Endodermal cell (in vitro differentiated cells): ENCODE measurements at places on chromosomes 1 and 21. TPM values are rescaled to one million over a fixed set of nuclear protein-coding genes. Genes with fewer than 3 reads are reported as not detected.

- DNase-seq: peak; percentile 85
- H3K4me1 ChIP-seq: no peaks in the 10 kb centered on the region
- no peaks in the 10 kb centered on the region for H3K27me3 ChIP-seq
- H3K4me3 ChIP-seq: no peak overlapping the region
- H3K36me3 ChIP-seq: no peaks in the 10 kb centered on the region
These were observed 98.1 kb downstream of the ADSS2 start for GRCh38 chr1:244353551-244354091.

CHIT1 gene
- not detected in 2 replicates for total RNA-seq

UBL4B gene
- total RNA-seq: not detected in 3 replicates

ACAP3 gene
- 30.8 and 36.8 TPM in 2 replicates for total RNA-seq

ANKRD35 gene
- 0.88 and 1.2 TPM in 2 replicates for total RNA-seq

- DNase-seq: peak; percentile 34
- no peak overlapping the region for H3K27ac ChIP-seq
- no peak overlapping the region for H3K4me3 ChIP-seq
- H3K27me3 ChIP-seq: no peaks in the 10 kb centered on the region
- H3K4me1 ChIP-seq: peaks cover 4% of the 10 kb centered on the region
These were observed 63.1 kb downstream of the PTPRU start for GRCh38 chr1:29299446-29299845.

GPR3 gene
- total RNA-seq: 3.5 and 4.8 TPM in 2 replicates

CSMD2 gene
- total RNA-seq: 2.1 and 2.8 TPM in 2 replicates

FCGR3A gene
- total RNA-seq: not detected in 3 replicates

TAL1 gene
- total RNA-seq: 0.07 TPM in 1 of 3 replicates, not detected in the others

- H3K27ac ChIP-seq: no peak overlapping the region
- H3K36me3 ChIP-seq: no peaks in the 10 kb centered on the region
- H3K4me1 ChIP-seq: no peaks in the 10 kb centered on the region
- no peaks in the 10 kb centered on the region for H3K27me3 ChIP-seq
These were observed 30.6 kb downstream of the PRKAA2 start for GRCh38 chr1:56675763-56676162.

DNA sequence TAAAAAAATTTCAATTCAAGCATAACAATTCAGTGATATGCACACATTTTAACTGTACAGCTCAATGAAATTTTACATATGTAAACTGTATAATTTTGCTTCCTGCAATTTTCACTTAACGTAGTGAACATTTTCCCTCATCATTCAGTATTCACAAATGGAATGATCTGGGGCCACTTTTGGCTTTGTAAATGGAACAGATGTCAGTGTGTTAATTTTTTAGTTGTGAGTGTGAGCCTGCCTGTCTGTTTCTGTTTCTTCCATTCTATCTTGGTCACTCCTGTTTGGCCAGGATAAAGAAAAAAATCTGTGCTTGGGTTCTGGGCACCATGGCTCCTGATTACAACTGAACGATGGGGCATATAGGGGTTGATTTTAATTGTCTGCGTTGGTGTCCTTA lies 20.5 kb upstream of the ST3GAL3 start:
- no peaks in the 10 kb centered on the region for H3K4me1 ChIP-seq
- H3K4me3 ChIP-seq: no peak overlapping the region
- DNase-seq: no peak
- no peak overlapping the region for H3K27ac ChIP-seq

DNA sequence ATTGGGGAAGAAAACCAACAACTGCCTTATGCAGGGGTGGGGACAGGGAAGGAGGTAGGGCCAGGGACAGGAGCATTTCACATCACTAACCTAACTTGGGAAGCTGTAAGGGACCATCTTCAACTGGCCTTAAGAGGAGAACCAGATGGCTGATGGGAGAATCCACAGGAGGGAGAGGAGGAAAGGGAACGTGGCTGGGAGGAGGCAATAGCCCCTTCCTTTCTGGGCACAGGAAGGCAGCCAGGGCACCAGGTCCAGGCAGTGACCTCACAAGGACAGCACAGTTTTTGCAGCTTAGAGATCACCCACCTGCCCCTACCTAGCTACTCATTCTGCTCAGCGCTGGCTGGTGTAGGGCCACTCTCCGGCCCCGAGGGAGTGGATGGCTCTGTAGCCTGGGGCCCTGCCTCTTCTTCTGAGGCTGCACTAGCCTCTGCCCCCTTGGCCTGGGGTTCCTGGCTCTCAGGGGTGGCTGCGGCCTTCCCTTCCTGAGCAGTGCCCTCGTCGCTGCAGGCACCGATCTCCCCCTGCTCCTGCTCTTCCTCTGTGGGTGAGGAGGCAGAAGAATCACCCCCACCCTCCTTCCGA lies 1.7 kb downstream of the MARCKSL1 start:
- peaks cover 55% of the 10 kb centered on the region for H3K36me3 ChIP-seq
- H3K4me1 ChIP-seq: no peaks in the 10 kb centered on the region
- peak overlapping the region; percentile 97 for H3K4me3 ChIP-seq
- peak overlapping the region; percentile 96 for H3K27ac ChIP-seq
- H3K27me3 ChIP-seq: peaks cover 9% of the 10 kb centered on the region

RBM11 gene
- total RNA-seq: 13.5 to 26.6 TPM (median 14.2 TPM) in 3 replicates

TEX38 gene
- total RNA-seq: 0.34 and 0.55 TPM in 2 replicates

DNA sequence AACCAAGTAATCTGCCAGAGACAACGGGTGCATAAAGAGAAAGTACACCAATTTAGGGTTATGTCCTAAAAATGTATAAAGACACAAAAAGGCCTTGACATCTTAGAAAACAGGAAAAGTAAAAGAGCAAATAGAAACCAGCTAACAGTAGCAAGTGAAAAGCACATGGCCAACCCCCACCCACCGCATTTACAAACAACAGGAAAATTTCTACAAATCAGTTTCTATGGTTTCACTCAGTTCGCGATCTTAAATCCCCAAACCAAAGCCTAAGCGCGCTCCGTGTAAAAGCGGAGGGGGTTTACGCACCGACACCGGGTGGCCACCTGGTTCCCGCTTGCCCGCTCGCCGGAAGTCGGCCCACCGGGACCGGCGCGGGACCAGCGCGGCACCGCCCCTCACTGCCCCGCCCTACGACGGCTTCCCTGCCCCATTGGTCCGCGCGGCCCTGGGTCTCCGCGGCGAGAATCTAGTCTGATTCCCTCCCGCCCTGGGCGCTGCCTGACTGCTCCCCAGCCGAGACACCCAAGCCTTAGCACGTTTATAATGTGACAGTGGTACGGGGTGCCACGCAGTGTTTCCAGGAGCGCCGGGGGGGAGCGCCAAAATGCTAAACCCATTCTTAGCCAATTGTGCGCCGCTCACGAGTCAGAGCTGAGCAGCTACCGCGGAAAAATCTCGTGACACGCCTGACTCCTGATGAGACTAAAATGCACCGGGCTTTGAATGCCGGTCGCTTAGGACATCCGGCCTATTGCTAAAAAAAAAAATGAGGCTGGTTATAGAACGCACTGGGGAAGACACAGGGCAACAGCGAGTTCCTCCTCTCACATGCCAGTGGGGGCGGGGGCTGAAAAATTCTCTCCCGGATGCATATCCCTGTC lies at the start of gene GART:
GART (minus strand) TSS at position 362 of the 884 bp plus-strand sequence. CDS start 2,802 bp downstream, outside the sequence.
- peak within 1 kb of the TSS; percentile 97 for H3K4me3 ChIP-seq
- no peaks in the 10 kb centered on the region for H3K4me1 ChIP-seq
- peak within 1 kb of the TSS; percentile 99 for H3K27ac ChIP-seq
- no peaks in the 10 kb centered on the region for H3K27me3 ChIP-seq

GRCh38 chr1:9473032-9473807 lies 66.0 kb upstream of the SLC25A33 start:
- H3K4me1 ChIP-seq: peaks cover 4% of the 10 kb centered on the region
- no peaks in the 10 kb centered on the region for H3K36me3 ChIP-seq
- DNase-seq: peak; percentile 87
- H3K27ac ChIP-seq: no peak overlapping the region

NOL9 gene
- total RNA-seq: 22.5 to 39.3 TPM (median 35.0 TPM) in 3 replicates

DNA sequence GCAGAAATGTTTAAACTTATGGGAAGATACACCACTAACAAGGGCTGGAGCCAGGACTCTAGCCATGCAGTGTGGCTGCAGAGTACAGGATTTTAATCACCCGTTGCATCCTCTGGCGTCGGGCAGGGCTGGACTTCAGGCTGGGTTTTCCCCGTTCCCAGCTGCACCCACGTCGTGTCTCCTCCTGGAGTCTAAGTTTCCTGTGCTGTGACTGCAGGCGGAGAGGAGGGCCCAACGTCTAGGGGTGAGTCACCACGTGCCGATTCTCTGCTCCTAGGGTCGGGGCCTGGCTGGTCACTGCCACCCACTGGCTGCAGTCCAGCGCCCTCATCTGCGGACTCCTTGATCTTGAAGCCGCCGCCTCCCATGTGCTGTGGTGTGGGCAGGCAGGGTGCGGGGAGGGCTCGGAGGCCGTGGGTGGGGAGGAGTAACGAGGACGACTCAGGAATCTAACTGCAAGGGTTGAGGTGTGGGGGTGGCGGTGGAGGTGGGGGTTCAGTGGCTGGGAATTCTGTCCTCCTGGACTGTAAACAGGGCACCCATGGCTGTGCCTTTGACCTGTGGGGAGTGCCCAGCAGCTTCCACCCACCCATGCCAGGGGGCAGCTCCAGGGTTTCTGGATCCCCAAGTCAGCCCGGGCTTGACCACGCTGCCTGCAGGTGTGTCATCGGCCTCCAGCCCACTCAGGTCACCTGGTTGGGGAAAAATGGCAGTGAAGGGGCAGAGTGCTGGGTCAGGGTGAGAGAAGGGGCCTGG lies 77.8 kb downstream of the ALPL start:
- H3K36me3 ChIP-seq: no peaks in the 10 kb centered on the region
- H3K27me3 ChIP-seq: no peaks in the 10 kb centered on the region
- peaks cover 5% of the 10 kb centered on the region for H3K4me1 ChIP-seq
- H3K4me3 ChIP-seq: no peak overlapping the region

ZNF678 gene
- 20.2 to 26.4 TPM (median 24.3 TPM) in 3 replicates for total RNA-seq

DNA sequence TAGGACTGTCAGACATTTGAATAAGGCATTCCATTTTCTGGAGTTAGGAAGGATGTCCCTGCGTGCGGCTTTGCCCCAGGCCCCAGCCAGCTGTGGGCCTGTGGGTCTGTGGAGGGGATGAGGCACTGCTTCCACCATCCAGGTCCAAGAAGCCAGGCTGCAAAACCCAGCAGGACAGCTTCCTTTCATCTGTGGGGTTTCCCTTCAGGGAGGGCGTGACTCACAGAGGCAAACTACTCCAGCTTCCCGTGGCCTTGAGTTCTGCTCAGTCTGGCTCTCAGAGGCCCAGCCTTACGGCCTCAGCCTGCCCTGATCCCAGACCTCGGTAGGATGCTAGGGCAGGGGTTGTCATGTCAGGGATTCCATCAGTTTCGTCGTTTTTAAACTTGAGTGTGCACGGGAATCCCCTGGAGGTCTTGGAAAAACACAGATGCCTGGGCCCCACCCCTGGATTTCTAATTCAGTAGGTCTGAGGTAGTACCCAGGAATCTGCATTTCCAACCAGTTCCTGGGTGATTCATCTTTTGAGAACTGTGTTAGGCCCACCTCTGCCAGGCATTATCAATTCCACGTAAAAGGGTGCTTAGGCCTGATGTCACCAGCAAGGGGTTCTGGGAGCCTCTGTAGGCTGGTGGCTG lies 32.3 kb upstream of the TENT5C start:
- no peaks in the 10 kb centered on the region for H3K4me1 ChIP-seq
- H3K27me3 ChIP-seq: no peaks in the 10 kb centered on the region
- peak; percentile 40 for DNase-seq
- no peaks in the 10 kb centered on the region for H3K36me3 ChIP-seq

GRCh38 chr1:4699376-4700301 lies 45.2 kb downstream of the AJAP1 start:
- peak overlapping the region; percentile 13 for H3K27ac ChIP-seq
- no peaks in the 10 kb centered on the region for H3K27me3 ChIP-seq
- H3K36me3 ChIP-seq: peaks cover 17% of the 10 kb centered on the region
- no peak overlapping the region for H3K4me3 ChIP-seq

GRCh38 chr1:231376875-231377549 lies 38.9 kb downstream of the SPRTN start:
- DNase-seq: no peak
- H3K4me3 ChIP-seq: no peak overlapping the region
- H3K36me3 ChIP-seq: no peaks in the 10 kb centered on the region
- H3K27ac ChIP-seq: no peak overlapping the region
- H3K27me3 ChIP-seq: no peaks in the 10 kb centered on the region

DIRAS3 gene
- 0.35 and 0.47 TPM in 2 replicates for total RNA-seq

GRCh38 chr1:150981177-150981804 lies 801 bp upstream of the ANXA9 start:
- H3K4me3 ChIP-seq: no peak overlapping the region
- H3K36me3 ChIP-seq: no peaks in the 10 kb centered on the region
- H3K4me1 ChIP-seq: peaks cover 12% of the 10 kb centered on the region

GRCh38 chr1:86380257-86380861 lies 15.8 kb downstream of the ODF2L start:
- H3K27ac ChIP-seq: no peak overlapping the region
- no peaks in the 10 kb centered on the region for H3K27me3 ChIP-seq
- peaks cover 45% of the 10 kb centered on the region for H3K36me3 ChIP-seq
- no peaks in the 10 kb centered on the region for H3K4me1 ChIP-seq
- H3K4me3 ChIP-seq: no peak overlapping the region

PRAMEF17 gene
- total RNA-seq: not detected in 2 replicates

DNA sequence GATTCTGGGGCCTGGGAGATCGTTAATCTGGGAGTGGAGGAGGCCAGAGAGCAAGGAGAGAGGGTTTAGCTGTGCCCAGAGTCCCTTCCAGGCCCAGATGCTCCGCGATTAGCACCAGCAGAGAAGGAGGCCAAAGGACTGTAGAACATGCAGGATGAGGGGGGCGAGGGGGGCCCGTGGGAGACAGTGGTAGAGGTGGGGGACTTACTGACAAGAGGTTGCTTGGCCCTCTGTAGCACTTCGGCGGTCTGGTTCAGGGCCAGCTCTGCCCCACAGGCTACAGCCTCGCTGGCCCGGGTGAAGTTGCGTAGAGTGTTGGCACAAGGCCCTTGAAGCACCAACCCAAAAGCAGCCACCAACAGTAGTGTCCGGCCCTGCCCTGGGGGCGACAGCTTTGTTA lies 695 bp downstream of the DCST2 start:
- H3K36me3 ChIP-seq: no peaks in the 10 kb centered on the region
- no peak overlapping the region for H3K27ac ChIP-seq
- no peaks in the 10 kb centered on the region for H3K27me3 ChIP-seq
- H3K4me1 ChIP-seq: no peaks in the 10 kb centered on the region
- no peak for DNase-seq

DNA sequence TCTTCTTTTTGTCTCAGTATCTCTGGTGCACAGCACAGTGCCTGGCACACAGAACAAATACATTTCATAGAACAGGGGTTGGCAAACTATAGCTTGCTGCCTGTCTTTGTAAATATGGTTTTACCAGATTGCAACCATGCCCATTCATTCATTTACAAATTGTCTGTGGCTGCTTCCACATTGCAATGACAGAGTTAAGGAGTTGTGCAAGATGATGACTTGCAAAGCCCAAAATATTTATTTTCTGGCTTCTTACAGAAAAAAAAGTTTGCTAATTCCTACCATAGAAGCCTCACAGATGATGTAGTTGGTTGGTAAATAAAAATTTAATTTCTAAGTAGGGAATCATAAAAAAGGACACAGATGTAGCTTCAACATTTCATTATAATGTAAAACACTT lies 11.2 kb upstream of the HMGB4 start:
- no peaks in the 10 kb centered on the region for H3K36me3 ChIP-seq
- no peak overlapping the region for H3K4me3 ChIP-seq
- no peaks in the 10 kb centered on the region for H3K4me1 ChIP-seq
- H3K27me3 ChIP-seq: peaks cover 71% of the 10 kb centered on the region
- no peak overlapping the region for H3K27ac ChIP-seq
- DNase-seq: no peak
